Activated CD4-positive, CD25-positive, alpha-beta regulatory T cell treated with anti-CD3 and anti-CD28 coated beads, Interleukin-2, amount 50 U/mL, for 24 hours (primary cell): ENCODE measurements at places on chromosomes 1 and 21.

- no peak for ATAC-seq
These were observed 25.7 kb upstream of the SELENON start for GRCh38 chr1:25774206-25774803.

DNA sequence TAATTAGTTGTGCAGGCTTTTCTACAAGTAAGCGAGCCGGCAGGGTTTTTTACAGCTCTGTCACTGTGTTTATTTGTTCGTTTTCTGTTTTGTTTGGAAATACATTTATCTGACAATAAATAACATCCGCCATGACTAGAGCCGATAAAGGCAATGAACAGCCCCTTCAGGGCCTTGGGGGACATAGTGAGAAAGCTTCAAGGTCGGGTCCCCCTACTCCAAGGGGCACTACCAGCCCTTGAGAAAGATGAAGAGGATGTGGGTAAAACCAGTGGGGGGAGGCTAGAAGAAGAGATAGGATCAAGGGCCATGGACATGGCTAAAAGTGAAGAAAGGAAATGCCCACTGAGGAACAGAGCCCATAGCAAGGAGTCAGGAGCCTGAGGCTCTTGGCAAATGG, 38.5 kb upstream of the CTTNBP2NL start:
- ATAC-seq, result no peak

- ATAC-seq, result peak; percentile 10
These were observed 516 bp downstream of the RCOR3 start for GRCh38 chr1:211259638-211260126.

DNA sequence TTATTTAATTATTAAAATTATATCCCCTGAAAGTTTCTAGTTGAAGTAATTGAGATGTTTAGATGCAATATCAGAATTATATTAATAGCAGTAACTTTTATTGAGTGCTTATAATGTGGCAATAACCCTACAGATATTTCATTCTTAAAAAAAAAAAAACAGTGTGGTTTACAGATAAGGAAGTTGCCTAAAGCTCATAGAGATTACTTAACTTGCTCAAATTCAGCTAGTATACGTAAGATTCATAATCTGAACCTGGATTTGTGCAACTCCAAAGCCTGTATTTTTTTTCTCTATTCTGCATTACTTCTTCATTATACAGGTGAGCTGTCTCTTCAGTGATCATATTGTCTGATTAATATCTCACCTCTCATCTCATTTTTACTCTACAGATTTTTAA, 156.0 kb upstream of the PTBP2 start:
- no peak for ATAC-seq

DNA sequence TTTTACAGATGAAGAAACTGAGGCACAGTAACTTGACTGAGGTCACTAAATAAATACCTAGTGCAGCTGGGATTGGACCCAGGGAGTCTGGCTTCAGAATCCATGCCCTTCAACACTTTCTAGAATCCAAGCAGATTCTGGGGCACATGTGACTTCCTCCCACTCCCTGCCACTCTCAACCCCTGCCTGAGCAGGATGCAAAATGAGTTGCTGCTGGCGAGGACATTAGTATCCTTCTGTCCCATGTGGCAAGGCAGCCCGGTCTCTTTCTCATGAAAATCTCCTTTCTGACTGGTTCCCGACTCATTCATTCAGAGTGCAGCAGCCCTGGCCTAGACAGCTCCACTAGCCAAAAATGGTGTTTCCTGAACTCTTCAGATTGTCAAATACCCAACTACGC, 28.4 kb downstream of the TNNT2 start:
- no peak for ATAC-seq

DNA sequence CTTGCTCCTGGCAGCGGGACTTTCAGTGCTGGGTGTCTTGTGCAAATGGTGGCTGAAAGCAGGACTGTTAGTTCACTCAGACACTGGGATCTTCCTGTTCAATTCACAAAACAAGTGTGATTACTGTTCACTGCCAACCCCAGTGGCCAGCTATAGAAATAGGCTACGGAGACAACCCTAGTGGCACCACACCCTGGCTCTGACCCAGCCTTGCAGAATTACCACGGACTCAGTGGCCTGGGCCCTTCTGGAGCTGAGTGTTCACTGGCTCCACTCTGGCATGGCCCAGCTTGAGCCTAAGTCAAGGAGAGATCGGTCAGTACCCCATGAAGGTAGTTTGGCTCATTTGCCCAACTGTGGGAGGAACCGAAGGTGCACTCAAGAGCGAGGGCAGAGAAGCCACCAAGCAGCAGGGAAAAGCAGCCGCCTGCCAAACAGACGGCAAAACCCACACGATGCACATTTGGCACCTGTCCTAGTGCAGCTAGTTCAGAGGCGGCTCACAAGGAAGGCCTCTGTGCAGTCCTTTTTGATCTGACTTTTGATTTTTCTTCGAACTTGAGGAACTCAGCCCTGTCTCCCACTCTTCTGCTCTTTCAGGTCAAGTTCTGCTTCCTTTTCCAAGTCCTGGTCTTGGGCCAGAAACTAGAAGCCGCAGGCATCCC, 5.9 kb downstream of the KIAA2013 start:
- no peak for ATAC-seq

DNA sequence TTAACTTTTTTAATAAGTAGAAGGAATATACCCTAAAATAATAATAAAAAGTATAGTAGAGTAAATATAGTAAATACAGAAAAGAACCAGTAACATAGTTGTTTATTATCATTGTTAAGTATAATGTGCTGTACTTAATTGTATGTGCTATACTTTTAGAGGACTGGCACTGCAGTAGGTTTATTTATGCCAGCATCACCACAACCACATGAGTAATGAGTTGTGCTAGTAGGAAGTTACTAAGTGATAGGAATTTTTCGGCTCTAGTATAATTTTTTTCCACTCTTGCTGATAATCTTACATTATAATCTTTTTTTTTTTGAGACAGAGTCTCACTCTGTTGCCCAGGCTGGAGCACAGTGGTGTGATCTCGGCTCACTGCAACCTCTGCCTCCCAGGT, 71.6 kb downstream of the IVNS1ABP start:
- ATAC-seq, result no peak

DNA sequence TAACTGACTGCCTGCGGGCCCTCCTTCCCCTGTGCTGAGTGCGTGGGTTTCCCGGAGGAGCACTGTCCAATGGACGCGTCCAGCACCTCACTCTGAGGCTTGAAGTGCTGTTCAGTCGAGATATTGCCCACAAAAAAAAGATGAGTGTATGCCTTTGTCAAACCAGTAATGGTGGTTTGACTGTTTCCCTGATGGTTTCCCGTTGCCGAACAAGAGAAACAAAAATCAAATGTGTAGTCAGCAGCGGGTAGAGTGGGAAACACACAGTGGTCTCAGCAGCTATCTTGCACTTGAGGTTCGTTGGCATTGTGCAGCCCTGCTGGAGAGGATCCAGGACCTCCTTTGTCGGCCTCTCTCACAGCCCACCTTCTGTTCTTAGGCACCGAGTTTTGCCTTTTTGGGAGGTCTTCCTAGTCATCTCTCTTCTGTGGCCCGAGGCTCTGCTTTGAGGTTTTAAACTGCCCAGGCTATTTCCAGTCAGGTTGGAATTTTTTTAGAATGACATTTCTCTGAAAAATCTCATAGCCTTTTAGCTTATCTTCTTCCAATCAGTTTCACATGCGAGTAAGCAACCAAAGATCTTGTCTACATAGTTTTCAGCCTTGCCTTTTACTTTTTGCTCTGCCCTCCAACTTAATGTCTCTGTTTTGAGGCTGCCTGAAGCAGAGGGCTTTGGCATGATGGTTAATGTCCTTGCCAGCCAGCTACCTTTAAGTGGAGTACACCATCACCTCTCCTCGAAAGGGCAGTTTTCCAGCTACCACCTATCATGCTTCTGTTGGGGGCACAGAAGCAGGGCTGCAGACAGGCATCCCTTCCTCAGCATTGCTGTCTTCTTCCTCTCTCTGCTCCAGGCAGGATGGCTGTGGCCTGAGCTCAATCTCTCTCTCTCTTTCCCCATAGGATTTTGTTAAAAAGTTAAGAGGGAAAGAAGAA, 132.3 kb downstream of the URB2 start:
- ATAC-seq, result no peak

DNA sequence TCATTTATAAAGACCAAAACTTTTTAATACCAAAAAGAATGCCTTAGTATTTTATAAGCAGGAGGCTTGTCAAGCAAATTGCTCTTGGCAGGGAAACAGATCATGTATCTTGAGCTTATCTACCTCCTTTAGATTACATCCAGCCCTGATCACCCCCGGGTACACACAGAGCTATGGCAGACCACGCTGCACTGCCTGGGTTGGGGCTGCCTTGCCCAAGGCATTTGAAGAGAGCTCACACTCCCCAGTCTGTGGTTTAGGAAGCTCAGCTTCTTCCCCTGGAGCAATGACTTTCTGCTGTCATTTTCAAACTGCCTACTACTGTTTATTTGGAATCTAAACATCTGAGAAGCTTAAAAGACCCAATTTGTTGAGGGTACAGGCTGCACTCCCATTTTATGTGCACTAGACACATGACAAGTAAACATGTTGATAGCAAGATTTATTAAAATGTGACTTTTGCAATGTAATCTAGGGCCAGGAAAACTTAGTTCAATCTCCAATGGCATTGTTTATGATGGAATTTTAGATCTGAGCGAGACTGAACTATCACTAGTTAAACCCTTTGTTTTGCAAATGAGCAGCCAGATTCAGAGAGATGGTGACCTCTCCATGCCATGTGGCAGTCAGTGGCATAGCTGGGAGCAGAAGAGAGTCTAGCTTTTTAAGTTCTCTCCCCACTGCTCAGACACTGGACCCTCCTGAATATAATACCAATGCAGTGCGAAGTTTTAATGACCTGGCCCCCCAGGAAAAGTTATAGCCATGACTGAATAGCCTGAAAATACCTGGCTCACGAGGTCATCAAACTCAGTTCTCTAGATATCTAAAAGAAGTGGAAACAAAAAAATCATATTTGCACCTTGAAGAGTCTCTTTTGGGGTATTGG, 214.9 kb downstream of the HLX start:
- ATAC-seq, result no peak

DNA sequence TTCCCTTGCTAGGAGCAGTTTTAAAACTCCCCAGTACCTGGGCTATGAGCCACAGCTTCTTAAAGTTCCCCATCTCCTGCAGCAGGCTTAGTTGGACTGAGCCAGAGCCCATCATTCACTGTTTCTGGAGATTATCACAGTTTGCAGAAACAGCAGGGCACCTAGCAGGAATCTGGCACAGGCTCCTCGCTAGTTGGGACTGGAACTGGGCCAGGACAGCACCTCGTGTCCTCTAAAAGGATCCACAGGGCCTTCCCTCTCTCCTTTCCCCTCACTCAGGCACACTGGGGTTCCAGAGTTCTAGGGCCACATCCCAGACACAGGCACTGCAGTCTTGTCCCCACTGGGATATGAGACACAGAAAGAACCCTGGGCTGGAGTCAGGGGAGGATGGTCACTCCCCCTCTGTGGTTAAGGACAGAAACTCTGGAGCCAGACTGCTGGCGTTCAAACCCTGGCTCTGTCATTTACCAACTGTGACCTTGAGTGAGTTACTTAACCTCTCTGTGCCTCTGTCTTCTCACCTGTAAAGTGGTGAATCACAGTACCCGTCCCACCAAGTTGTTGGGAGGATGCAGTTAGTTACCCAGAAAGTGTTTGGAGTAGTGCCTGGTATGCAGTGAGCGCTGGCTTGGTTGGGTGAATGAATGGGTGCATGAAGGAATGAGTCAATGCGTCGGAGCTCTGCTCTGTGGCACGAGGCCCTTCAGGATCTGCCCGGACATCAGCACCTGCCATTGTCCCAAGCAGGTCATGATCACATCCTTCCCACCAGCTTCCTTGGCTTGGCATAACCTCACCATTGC, 18.8 kb upstream of the ECE1 start:
- ATAC-seq, result no peak

DNA sequence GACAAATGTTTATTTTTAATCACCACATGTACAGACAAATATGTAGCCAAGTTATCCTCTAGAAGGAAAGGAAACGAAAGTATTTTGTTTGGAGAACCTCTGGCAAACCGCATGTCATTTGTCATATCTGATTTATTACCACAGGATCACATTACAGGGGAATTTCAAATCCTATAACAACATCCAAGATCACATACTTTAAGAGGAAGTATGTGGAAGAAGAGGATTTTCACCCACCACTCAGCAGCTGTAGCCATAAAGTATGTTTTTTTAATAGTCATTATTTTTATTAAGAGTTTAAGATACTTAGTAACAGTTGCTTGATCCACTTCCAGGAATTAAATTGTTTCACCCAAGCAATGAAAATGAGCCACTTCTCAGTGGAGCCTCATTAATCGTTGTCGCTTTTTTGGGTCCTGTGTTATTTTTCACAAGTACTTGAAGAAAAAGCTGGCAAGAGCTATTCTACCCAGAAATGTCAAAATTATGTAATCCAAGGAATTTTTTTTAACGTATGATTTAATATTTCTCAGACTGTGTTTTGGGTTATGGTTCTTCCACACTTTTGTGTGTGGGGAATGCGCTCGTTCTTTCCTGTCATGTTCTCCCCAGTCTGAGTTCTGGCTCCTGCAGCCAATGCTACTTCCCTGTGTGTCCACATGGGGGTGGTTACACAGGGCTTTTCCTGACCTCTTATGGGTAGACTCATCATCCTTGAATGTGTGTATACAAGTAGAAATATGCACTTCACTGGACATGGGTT, 6.9 kb downstream of the SERTAD4 start:
- ATAC-seq, result no peak
